ENCODE measurements at places on chromosomes 3 and 15. TPM values are rescaled to one million over a fixed set of nuclear protein-coding genes. Genes with fewer than 3 reads are reported as not detected.

GRCh38 chr3:60555686-60556354 is 695.4 kb downstream of the FHIT start:
- no peak overlapping the region for H3K27ac ChIP-seq
- peaks cover 8% of the 10 kb centered on the region for H3K4me1 ChIP-seq
- H3K27me3 ChIP-seq, result no peaks in the 10 kb centered on the region

- DNase-seq, result no peak
- H3K36me3 ChIP-seq, result no peaks in the 10 kb centered on the region
- H3K27me3 ChIP-seq, result peaks cover 6% of the 10 kb centered on the region
- H3K4me3 ChIP-seq, result no peak overlapping the region
Observed at GRCh38 chr3:87359826-87360225, 83.4 kb upstream of the POU1F1 start.

DNA sequence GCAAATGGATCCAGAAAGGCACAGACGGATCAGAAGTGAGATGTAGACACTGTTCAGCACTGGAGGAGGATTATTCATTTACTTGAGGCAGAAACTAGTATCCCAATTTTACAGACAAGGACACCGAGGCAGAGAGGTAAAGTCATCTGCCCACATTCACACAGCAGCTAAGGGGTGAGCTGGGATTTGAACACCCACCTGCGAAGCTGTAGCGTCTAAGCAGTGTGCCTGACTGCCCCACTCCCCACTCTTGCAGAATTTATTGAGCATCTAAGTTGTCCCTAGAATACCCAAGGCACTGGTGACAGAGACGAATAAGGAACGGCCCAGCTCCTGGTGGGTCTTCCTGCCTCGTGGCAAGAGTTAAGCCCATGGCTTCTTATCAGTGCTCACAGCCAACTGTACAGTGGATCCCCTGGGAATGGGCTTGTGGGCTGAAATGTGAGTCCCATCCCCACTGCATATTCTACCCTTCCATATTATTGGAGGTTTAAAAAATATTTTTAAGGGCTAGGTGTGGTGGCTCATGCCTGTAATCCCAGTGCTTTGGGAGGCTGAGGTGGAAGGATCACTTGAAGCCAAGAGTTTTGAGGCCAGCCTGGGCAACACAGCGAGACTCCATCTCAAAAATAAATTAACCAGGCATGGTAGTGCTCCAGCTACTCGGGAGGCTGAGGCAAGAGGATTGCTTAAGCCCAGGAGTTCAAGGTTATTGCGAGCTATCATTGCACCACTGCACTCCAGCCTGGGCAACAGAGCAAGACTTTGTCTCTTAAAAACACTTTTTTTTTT is 77.6 kb downstream of the IQSEC1 start:
- DNase-seq, result no peak
- no peaks in the 10 kb centered on the region for H3K27me3 ChIP-seq
- H3K4me3 ChIP-seq, result peak overlapping the region; percentile 82
- H3K36me3 ChIP-seq, result peaks cover 27% of the 10 kb centered on the region
- H3K4me1 ChIP-seq, result peaks cover 22% of the 10 kb centered on the region

GRCh38 chr3:151174351-151174750 is 28.7 kb downstream of the GPR171 start:
- peaks cover 3% of the 10 kb centered on the region for H3K36me3 ChIP-seq
- no peak for DNase-seq
- H3K4me3 ChIP-seq, result no peak overlapping the region
- no peak overlapping the region for H3K27ac ChIP-seq
- H3K27me3 ChIP-seq, result no peaks in the 10 kb centered on the region

COL6A5 gene
- total RNA-seq, result not detected

CHDH gene
- 0.11 TPM for total RNA-seq

OSTN gene
- not detected for total RNA-seq

ARGFX gene
- not detected for total RNA-seq
